Hematopoietic multipotent progenitor cell (in vitro differentiated cells): ENCODE measurements at places on chromosomes 5 and 9.
A peak's percentile ranks its signal among the peaks of the same experiment; 100 is the strongest.

DNA sequence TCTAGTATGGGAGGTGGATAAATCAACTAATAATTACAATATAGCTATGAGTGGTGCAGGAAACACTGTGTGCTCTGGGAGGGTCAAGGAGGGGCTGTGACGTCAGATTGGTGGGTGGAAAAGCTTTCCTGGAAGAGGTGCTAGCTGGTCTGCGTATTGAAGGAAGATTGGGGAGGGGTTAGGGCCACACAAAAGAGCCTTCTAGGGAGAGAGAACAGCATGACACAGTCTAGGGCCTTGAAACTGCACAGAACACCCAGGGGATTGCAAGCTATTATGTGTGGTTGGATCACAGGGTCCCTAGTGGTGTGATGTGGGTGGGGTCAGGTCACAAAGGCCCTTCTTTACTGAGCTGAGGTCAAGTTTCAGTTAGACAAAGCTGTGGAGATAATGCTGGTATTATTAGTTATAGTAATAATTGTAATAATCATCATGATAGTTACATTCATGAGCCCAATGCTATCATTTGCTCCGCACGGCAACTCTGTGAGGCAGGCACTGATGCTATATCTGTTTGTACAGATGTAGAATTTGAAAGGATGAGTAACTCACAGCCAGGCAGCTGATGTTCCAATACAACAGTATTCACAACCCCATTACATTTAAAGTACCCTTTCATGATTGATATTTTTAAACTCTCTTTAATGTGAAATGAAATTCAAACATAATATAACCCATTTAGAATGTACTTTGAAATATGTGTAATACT, 197.4 kb upstream of the IL12B start:
- no peak for DNase-seq

GRCh38 chr9:114921171-114921570, 9.2 kb downstream of the TNFSF8 start:
- DNase-seq = no peak

DNA sequence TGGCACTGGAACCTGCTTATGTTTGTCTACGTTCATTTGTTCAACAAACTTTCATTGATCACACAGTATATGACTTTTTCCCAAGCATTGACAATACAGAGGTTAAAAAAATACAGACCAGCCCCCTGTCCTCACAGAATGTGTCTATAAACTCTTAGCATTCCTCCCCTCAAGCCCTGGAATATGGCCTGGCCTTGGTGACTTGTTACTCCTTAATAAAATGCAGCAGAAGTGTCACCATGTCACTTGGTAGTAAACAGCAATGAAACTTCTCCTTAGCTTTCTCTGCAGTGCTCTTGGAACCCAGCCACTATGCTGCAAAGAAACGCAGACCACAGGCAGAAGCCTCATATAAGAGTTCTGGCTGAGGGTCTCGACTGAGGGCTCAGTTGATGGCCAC, 19.1 kb upstream of the SLC1A3 start:
- no peak for DNase-seq

DNA sequence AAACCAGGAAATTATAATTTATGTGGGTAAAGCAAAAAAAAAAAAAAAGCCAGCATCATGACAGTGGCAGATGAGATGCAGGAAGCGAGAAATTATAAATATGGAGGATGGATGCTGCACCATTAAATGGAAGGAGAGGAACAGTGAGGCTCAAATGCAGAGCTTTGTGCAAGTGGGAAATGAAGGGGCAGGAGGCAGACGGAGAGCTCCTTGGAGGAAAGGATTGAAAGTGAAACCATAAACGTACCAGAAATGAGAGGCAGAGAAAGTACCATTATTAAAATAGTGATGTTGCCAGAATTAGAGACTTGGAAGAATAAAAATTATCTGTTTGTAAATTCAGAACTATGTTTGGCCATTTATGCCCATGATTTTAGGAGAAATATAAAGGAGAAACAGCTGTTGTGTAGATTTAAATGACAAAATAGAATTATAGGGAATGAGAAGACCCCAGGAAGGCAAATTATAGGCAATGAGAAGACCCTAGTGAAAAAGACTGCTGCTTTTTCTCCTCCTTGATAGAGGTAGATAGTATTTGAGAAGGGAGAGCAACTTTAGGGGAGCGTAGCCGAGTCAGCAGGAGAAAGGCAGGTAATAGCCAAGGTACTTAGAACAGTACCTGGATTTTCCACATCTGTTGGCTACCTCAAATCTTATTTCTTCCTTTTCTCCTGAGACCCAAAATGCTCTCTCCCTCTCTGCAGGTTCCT, 341.0 kb upstream of the CD180 start:
- DNase-seq = peak; percentile 14

- no peak for DNase-seq
Observed at GRCh38 chr9:1876891-1877496, 138.2 kb upstream of the SMARCA2 start.

DNA sequence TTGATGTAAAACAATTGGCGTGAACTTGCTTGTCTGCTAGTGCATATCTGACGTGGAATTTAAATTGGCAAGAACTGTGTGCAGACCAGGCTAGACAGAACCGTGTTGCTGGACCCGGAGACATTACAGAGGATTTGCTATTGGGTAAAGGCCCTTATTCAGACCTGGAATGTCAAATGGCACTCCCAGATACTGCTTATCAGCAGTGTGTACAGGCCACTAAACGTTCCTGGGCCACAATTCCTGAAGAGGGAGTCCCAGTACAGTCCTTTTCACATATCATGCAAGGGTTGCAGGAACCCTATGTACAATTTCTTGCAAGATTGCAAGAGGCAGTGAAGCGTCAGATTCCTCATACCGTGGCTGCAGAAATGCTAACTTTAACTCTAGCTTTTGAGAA, 13.5 kb upstream of the MCCC2 start:
- DNase-seq = no peak

- no peak for DNase-seq
Observed at GRCh38 chr5:149302641-149303040, 31.0 kb downstream of the AFAP1L1 start.

GRCh38 chr5:73436535-73437100, 12.0 kb downstream of the FOXD1 start:
- no peak for DNase-seq

DNA sequence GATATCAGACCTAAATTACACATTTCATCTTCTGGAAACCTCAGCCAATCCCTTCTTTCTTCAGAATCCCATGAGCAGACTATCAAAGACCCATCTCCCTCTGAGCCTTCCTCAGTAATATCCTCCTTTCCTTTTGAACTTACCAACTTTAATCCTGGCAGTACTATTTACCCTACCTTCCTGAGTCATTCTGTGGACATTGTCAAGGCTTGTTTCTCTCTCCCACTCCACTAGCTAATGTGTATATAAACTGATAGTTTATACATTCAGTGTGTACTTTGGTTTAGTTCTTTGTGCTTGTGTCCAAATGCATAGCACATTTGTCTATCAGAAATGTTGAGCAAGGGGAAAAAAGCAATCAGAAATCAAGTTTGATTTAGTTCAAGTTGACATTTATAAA, 568.3 kb downstream of the CSNK1G3 start:
- no peak for DNase-seq

- DNase-seq = no peak
Observed at GRCh38 chr9:16505199-16505598, 365.3 kb downstream of the BNC2 start.

- DNase-seq = no peak
Observed at GRCh38 chr5:50476549-50476948, 35.5 kb upstream of the EMB start.

DNA sequence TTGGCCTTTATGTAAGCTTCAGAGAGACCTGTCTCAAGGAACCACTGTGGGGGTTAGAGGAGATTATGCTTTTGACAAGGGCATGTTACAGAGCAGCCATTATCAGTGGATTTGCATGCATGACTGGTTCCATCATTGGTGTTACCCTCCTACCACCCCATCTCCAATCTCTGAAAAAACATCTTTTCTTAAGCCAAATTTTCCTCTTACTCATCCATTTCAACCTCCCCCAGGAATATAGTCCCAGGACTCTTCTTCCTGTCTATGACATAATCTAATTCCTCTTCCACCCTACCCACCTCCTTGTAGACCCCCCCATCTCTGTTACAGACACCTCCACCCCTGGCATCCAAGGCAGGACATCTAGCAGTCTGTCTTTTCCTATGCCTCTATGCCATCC, 33.1 kb upstream of the ADRB2 start:
- DNase-seq = no peak

DNA sequence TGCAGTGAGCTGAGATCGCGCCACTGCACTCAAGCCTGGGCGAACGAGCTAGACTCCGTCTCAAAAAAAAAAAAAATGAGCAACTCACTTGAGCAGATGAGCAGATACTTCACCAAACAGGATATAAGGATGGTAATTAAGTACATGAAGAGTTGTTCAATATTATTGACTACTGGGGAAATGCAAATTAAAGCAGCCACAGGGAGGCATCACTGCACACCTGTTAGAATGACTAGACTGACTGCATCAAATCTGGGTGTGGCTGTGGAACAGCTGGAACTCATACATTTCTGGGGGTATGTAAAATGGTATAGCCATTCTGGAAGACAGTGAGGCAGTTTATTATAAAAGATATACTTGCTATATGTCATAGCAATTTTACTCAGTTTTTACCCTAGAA, 93.0 kb downstream of the WNK2 start:
- no peak for DNase-seq

- peak; percentile 69 for DNase-seq
Observed at GRCh38 chr9:36006549-36007315, 30.0 kb upstream of the RECK start.

- DNase-seq = peak; percentile 22
Observed at GRCh38 chr9:4237748-4238511, 61.9 kb downstream of the GLIS3 start.

- DNase-seq = no peak
Observed at GRCh38 chr9:72156586-72156985, 7.3 kb downstream of the GDA start.

GRCh38 chr5:43041110-43041668, 1.1 kb upstream of the ANXA2R start:
- peak; percentile 37 for DNase-seq

DNA sequence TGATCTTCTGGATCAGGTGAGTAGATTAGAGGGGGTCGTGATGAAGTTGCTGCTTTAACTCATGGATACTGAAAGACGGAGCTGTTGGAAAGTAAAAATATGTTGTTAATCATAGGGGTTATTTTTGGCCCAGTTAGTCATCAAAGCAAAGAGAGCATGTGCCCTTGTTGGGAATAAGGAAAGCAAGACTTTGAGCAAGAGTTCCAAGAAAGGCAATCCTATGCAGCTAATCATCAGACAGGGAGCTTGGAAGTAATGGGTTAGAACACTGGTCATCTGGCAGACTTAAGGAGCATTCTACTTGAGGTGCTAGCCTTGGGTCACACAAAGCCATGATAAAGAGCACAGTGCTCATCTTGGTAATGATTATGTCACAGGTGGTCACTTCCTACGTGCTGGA, 18.3 kb downstream of the ASPN start:
- DNase-seq = no peak

GRCh38 chr5:15852949-15853348, 326.6 kb downstream of the MARCHF11 start:
- DNase-seq = no peak

GRCh38 chr5:158907856-158908255, 191.9 kb downstream of the EBF1 start:
- no peak for DNase-seq

DNA sequence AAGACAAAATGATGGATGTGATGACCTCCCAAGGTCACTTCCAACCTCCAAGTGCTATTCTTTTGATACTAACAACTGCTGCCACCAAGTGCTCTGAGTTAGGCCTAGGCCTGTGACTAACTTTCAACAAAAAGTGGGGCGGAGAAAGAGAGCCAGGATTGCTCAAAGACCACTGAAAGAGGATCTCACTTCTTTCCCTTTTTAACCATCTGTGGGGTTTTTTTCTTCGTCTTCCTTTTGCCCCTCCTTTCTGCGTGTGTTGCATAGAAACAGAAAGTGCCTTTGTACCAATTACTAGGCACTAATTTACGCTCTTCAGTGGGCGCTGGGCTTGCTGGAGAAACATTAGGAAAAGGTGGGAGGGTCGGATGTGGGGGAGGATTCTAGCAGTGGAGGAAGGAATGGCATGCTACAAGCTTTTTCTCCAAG, 8.0 kb downstream of the KLF9 start:
- no peak for DNase-seq

DNA sequence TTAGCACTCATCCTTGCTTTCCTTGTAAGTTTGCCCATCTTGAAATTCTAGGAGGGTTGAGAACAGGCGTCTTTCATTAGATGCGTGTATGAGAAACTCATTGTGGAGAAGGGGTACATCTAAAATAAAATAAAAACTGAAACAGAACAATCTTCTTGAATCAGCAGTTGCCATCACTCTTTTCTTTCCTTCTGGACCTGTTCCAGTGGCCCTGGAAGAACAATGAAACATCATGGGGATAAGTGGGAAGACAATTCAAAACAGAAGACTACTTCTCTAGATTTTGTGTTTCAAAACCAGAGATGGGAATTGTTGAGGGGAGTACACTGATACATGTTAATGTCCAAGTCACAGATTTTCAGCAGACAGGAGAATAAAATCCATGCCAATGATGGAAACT, 59.9 kb downstream of the SLC1A3 start:
- DNase-seq = no peak

DNA sequence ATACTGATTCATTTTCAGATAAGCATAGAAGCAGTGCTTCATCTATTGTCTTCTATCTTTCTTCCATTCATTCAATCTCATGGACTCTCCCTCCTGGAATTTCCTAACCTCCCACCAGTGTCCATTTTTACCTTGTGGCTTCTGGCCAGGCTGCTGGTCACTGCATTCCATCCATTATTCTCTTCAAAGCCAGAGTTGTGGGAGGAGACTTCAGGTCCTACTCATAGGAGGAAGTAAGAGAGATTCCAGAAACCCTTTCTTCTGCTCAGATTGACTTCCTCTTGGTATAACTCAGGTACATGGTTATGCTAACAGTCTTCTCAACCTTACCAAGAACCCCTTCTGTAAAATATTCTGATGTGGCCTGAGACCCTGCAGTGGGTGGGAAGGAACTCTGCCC, 153.3 kb upstream of the SLC12A2 start:
- DNase-seq = no peak

- peak; percentile 59 for DNase-seq
Observed at GRCh38 chr9:91422758-91423711, 597 bp downstream of the NFIL3 start.

DNA sequence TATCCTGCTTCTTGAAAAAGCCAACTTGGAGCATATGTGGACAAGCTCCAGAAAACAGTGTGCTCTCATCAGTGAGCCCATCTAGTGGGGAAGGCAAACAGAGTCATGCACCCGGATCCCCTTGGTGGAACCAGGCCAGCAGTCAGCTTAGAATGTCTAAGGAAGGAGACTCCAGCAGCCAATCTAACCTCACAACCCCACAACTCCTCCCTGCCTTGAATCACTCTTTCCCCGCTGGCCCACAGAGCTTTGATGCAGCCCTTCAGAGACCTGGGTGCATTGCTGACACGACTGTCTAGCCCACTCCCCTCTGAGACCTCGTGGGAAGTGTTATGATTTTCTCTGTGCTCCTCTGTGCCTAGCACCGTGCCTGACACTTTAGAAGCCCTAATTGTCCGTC, 623.7 kb downstream of the BNC2 start:
- no peak for DNase-seq

- DNase-seq = no peak
Observed at GRCh38 chr5:143024228-143024920, 254.2 kb downstream of the ARHGAP26 start.
